ENCODE measurements at places on chromosomes 7 and 10. TPM values are rescaled to one million over a fixed set of nuclear protein-coding genes. Genes with fewer than 3 reads are reported as not detected.

Gene GPR141
- total RNA-seq = not detected

Gene CCDC201
- not detected for total RNA-seq

Gene IMPDH1
- 89.6 TPM for total RNA-seq

Gene ERCC6
- 22.9 TPM for total RNA-seq

Gene OR2A7
- 1.6 TPM for total RNA-seq

Gene GIMAP6
- not detected for total RNA-seq

Gene CALCR
- not detected for total RNA-seq

Gene TRIM56
- total RNA-seq = 20.1 TPM
